ENCODE measurements at places on chromosomes 3 and 15.

DNA sequence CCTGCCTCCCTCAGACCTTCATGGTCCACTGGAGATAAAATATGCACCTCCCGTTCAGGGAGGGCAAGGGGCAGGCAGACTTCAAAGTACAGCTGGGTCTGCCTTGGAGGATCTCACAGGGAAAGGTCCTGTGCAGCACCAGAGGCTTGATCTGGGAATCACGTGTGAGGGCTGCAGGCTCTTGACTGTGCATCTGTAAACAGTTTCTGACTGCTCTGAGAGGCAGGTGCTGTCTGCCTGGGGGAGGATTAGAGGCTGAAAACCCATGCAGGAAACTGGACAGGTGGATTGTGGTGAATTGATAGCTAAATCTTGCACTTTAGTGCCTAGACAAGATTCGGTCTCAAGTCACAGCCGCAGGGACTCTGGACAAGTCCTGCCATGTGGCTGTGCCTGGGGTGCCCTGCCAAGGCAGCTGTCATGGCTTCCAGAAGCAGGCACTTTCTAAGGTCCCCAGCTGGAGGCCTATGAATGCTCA is 239.3 kb downstream of the EPHB1 start:
- no peak for DNase-seq

- DNase-seq, result no peak
These were observed 54.4 kb downstream of the ULK4 start for GRCh38 chr3:41907330-41908073.

DNA sequence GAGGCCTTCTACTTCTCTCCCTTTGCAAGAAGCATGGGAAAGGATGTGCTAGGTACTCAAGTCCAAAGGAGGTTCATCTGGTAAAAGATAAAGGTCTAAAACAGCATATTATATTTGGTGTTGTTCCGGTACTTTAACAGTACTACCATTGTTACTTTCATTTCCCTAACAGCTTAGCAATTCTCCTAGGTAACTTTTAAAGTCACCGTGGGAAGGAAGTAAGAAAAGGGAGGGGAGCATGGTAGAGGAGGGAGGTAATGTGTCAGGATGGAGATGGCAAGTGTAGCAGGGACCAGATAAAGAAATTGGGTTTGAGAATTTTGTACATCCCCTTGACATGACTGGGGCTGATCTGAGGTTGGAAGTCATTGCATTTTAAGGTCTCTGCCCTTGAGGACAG is 89.4 kb upstream of the SKOR1 start:
- DNase-seq, result no peak

GRCh38 chr3:119177321-119177720 is 3.9 kb downstream of the UPK1B start:
- no peak for DNase-seq

- no peak for DNase-seq
These were observed 256.4 kb upstream of the UBE2E1 start for GRCh38 chr3:23549148-23549910.

- no peak for DNase-seq
These were observed at the start of gene TTC23 for GRCh38 chr15:99249270-99249841. Gene TTC23 (minus strand): TSS chr15:99249581. CDS start chr15:99228712, 20,869 bp downstream.

DNA sequence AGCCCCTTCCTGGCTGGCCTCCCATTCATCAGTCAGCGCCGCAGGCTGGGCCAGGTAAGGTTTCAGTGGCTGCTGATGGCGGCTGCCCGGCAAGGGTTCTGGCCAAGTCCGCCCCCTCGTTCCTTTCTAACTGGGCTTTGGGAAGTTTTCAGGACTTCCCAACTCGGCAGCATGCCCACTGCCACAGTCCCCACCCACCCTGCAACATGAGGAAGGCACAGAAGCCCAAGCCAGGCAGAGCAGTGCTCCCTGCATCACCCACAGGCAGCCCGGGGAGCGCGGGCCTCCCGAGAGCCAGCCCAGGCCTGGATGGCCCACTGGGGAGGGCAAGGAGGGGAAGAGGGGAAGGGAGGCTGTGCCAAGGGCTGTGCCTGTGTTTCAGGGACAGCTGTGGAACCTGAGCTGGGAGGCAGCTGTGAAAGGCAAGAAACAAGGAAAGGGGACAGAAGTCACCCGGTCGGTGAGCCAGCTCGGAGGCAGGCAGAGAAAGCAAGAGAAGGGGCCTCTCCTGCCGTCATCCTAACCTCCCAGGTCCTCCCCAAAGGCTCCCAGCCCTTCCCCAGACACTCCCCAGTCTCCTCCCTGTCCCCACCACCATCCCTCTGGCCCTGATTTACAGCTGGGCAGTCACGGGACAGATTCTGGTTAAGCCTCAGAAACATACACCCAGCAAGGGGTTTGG is 73.9 kb downstream of the CPN2 start:
- no peak for DNase-seq

GRCh38 chr15:44081026-44082013 is 113.8 kb downstream of the FRMD5 start:
- DNase-seq, result no peak

GRCh38 chr3:133973249-133973980 is 56.3 kb downstream of the SLCO2A1 start:
- DNase-seq, result no peak

GRCh38 chr3:85808755-85809154 is 850.0 kb downstream of the CADM2 start:
- no peak for DNase-seq

DNA sequence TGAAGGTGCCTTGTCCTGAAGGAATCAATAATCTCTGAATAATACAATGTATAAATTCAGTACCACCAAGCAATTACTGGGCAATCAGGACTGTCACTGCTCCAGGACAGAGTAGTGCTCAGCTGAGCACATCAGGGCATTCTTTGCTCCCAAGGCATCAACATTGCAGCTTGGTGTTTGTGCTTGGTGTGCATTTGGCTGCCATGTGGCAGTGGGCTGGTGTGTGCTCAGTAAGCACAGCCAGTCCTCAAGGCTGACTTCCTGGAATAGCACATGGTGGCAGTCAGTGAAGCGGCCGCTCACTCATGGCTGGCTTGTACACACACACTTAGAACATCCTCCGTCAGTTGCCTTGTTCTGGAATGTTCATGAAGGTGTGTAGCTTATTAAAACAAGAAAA is 217.0 kb downstream of the EPHB1 start:
- no peak for DNase-seq

GRCh38 chr3:34024447-34025240 is 226.2 kb downstream of the PDCD6IP start:
- DNase-seq, result no peak

DNA sequence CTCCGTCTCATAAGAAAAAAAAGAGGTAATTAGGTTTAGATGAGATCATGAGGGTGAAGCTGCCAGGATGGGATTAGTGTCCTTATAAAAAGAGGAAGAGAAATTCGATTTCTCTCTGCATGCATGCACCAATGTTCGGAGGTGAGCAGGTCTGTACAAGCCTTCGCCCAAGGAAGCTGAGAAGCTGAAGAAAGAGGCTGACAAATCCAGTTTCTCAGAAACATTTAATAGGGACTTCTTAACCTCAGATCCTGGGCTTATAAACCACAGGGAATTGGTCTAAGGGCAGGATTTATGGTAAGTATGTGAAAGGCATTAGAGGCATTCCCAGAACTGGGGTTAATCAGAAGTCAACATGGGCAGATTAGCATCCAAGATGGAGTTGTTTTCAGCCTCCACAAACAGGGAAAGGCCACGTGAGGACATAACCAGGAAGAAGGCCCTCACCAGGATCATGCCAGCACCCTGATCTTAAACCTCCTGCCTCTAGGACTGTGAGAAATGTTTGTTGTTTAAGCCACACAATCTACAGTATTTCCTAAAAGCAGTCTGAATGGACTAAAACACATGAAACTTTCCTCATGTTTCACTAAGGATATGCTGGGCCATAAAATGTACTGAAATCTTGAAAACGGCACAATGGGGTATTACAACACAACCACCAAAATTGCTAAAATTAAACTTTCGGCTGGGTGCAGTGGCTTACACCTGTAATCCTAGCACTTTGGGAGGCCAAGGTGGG is 11.3 kb downstream of the SHISA5 start:
- DNase-seq, result peak; percentile 44

GRCh38 chr3:45885979-45886705 is at the start of gene CCR9:
Gene CCR9 (plus strand): TSS chr3:45886543. CDS start chr3:45894934, 8,391 bp downstream.
- DNase-seq, result no peak

- DNase-seq, result no peak
These were observed 100.8 kb downstream of the OPA1 start for GRCh38 chr3:193693774-193694173.

DNA sequence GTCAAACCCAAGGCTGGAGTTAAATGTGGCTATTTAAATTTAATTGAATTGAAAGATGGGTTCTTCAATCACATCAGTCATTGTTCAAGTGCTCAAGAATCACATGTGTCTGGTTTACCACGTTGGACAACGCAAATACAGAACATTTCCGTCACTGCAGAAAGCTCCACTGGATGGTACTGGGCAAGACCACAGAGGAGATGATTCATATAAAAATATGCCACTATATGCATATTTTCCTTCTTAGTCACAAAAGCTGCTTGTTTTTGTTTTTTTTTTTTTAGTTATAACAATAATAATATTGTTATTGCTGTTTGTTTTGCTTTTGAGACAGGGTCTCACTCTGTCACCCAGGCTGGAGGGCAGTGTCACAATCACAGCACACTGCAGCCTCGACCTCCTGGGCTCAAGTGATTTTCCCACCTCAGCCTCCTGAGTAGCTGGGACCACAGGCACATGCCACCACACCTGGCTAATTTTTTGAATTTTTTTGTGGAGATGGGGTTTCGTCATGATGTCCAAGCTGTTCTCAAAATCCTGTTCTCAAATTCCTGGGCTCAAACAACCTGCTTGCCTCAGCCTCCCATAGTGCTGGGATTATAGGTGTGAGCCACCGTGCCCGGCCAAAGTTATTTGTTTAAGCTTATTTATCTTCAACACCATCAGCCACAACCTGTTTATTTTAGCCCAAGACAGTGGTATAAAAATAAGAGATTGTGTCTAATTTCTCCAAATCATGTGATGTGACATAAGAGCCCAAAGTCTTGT is 19.4 kb downstream of the RTP3 start:
- DNase-seq, result no peak

GRCh38 chr3:86930181-86930580 is 60.8 kb downstream of the VGLL3 start:
- no peak for DNase-seq

DNA sequence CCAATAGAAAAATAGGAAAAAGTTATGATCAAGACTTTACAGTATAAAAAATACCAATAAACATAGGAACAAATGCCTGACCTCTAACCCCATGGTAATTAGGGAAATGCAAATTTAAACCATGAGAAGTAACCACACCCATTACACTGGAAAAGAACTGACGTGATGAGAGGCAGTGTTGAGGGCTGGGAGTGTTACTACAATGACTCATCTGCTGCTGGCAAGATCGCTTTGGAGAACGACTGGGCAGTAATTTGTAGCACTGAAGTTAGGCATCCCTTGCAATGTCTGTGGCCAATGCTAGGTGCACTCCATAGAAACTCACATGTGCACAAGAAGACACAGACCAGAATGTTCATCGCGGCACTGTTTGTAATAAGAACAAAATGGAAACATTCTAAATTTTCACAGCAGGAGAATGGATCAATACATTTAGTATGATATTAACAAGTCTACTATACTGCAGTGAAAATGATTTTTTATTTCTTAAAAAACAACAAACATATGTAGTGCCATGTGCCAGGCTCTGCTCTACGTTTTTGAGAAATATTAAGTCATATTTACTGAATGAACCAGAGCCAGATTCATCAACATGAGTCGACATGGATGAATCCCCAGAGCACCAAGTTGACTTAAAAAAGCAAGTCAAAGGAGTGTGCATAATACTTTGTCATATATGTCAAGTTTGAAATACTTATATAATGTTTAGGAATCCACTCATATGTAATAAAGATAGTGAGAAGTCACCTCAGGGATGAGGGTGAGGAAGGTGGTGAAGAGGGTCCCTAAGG is 37.6 kb upstream of the EPHB3 start:
- DNase-seq, result no peak

- no peak for DNase-seq
These were observed 97.3 kb downstream of the AKAP13 start for GRCh38 chr15:85477730-85478129.

- DNase-seq, result no peak
These were observed 129.7 kb upstream of the LMOD3 start for GRCh38 chr3:69252141-69252540.

GRCh38 chr3:109923431-109923830 is 586.1 kb upstream of the DPPA4 start:
- no peak for DNase-seq

GRCh38 chr3:165193366-165194254 is 2.6 kb downstream of the SLITRK3 start:
- DNase-seq, result no peak

DNA sequence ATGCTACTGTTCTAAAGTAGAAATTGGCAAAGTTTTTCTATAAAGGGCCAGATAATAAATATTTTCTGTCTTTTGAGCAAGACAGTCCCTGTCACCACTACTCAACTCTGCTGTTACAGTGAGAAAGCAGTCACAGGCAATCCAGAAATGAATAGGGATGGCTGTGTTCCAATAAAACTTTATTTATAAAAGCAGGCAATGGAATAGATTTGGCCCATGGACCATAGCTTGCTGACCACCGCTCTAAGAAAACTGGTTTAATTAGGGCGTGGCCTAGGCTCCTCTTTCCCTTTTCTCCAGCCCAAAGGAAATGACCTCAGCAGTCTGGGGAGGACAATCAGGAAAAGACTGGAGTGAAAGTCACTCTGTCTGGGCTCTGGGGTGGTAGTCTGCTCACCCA is 183.8 kb downstream of the MEGF11 start:
- DNase-seq, result no peak

DNA sequence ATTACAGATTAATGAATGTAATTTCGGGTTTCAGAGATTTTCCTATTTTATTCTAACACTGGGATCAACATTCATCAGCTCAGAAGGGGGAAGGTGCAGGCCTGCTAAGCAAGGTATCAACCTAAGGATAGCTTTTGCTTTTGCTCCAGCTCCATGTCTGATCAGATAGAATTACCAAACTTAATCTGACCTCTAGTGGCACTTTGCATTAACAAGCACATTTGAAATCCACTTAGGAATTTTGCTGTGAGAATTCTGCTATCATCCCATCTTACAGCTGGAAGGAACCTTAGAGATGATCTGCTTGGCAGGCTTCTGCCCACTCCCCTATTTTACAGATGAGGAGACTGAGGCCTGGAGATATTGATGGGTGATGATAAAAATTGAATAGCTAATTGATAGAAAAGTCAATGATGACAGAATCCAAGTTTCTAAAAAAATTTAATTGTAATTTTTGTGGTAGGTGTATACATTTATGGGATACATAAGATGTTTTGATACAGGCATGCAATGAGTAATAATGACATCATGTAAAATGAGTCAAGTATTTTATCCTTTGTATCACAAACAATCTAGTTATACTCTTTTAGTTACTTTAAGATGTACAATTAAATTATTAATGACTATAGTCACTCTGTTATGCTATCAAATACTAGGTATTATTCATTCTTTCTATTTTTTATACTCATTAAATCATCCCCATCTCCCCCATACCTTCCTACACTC is 209.2 kb upstream of the ZPLD1 start:
- DNase-seq, result no peak

GRCh38 chr15:101357333-101357732 is 62.3 kb upstream of the SNRPA1 start:
- DNase-seq, result no peak
